Pancreas (tissue), 10 donors: ENCODE measurements at places on chromosomes 6 and 20. TPM values are rescaled to one million over a fixed set of nuclear protein-coding genes. Genes with fewer than 3 reads are reported as not detected.

GRCh38 chr6:145887969-145888368, 73.4 kb upstream of the FBXO30 start:
- no peaks in the 10 kb centered on the region for H3K27me3 ChIP-seq
- H3K27ac ChIP-seq = no peak overlapping the region
- H3K4me1 ChIP-seq = no peaks in the 10 kb centered on the region
- no peak for DNase-seq
- H3K4me3 ChIP-seq = no peak overlapping the region
- H3K36me3 ChIP-seq = no peaks in the 10 kb centered on the region

GRCh38 chr6:5461365-5461764, 200.1 kb downstream of the FARS2 start:
- no peaks in the 10 kb centered on the region for H3K4me1 ChIP-seq
- no peak overlapping the region for H3K27ac ChIP-seq
- no peaks in the 10 kb centered on the region for H3K36me3 ChIP-seq
- no peaks in the 10 kb centered on the region for H3K27me3 ChIP-seq
- no peak for DNase-seq
- H3K4me3 ChIP-seq = no peak overlapping the region

GRCh38 chr6:138882369-138883017, 86.6 kb downstream of the ECT2L start:
- no peaks in the 10 kb centered on the region for H3K4me1 ChIP-seq
- no peak overlapping the region for H3K27ac ChIP-seq
- no peak overlapping the region for H3K4me3 ChIP-seq
- no peaks in the 10 kb centered on the region for H3K36me3 ChIP-seq
- no peaks in the 10 kb centered on the region for H3K27me3 ChIP-seq

DNA sequence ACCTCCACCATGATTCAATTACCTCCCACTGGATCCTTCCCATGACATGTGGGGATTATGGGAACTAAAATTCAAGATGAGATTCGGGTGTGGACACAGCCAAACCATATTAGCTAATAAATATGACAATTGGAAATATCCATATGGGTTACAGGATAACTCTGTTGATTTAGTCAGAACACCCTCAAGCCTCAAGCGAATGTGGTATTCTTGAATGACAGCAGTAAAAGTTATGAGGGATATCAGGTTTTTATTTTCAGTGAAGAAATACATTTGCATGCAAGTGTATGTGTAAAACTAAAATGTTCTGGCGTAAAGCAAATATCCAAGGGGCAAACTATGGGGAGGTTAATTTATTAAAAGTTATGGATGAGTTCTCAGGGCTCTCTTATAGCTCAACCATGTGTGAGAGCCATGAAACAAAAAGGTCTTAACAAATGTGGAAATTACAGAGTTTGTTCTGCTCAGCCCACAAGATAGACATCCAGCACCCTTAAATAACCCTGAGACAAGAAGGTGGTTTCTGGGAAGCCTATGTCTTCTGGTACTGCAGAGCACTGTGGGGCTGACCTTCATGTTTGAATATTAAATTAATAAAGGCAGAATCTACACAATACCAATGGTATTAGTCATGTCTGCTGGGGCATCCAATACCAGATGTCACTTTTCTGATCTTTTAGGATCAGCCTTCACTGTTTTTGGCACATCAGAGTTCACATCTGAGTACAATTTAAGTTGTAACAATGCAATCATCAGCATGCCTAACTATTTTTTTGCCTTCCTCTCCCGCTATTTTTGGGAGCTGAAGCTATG, 370.5 kb upstream of the RSPO3 start:
- no peak overlapping the region for H3K4me3 ChIP-seq
- H3K27ac ChIP-seq = no peak overlapping the region
- H3K27me3 ChIP-seq = no peaks in the 10 kb centered on the region
- H3K4me1 ChIP-seq = no peaks in the 10 kb centered on the region
- DNase-seq = no peak
- no peaks in the 10 kb centered on the region for H3K36me3 ChIP-seq

DNA sequence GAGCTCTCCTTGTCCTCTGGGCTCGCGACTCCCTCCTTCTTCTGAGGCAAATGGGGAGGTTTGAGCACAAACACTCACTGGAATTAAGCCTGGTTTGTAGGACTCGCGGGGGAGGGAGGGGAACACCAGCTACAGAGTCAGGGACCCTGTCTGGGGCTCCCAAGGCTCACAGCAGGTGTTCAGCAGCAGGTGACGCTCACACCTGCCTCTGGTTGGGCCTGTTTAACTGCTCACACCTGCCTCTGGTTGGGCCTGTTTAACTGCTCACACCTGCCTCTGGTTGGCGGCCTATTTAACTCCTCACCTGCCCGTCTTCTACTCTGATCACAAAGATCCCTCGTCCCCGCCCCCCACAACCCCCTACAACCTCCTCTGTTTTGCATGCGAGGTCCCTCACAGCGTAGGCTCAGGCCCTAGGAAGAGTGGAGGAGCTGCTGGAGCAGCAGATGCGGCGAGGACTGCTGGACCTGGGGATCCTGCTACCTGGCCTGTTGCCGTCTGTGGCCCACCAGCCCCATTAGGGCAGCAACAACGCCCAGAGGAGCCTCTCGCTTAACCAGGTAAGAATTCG, 181.9 kb downstream of the ERMARD start:
- H3K36me3 ChIP-seq = no peaks in the 10 kb centered on the region
- peaks cover 20% of the 10 kb centered on the region for H3K4me1 ChIP-seq
- no peaks in the 10 kb centered on the region for H3K27me3 ChIP-seq
- no peak overlapping the region for H3K4me3 ChIP-seq

GRCh38 chr6:3347826-3348225, 89.1 kb downstream of the PSMG4 start:
- no peak for DNase-seq
- peaks cover 22% of the 10 kb centered on the region for H3K4me1 ChIP-seq
- H3K4me3 ChIP-seq = no peak overlapping the region
- no peak overlapping the region for H3K27ac ChIP-seq
- no peaks in the 10 kb centered on the region for H3K27me3 ChIP-seq

DNA sequence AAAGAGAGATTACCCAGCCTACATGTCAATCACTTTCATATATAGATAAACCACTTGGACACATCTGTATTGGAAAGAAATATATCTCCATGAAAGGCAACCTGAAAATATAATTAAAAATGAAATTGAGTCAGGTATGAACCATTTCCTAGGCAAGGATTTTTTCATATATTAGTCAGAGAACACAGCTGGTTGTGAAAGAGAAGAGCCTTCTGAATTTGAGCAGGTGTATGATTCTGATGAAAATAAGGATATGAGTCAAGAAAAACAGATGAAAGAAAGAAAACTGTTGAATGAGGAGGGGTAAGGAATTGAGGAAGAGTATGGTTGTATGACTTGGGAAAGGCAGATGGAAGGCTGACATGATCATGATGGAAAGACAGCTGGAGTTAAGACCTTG, 441.1 kb downstream of the HAO1 start:
- DNase-seq = no peak
- H3K27me3 ChIP-seq = no peaks in the 10 kb centered on the region
- H3K27ac ChIP-seq = no peak overlapping the region
- no peak overlapping the region for H3K4me3 ChIP-seq
- no peaks in the 10 kb centered on the region for H3K36me3 ChIP-seq

- H3K27me3 ChIP-seq = no peaks in the 10 kb centered on the region
- no peaks in the 10 kb centered on the region for H3K4me1 ChIP-seq
These were observed 48.2 kb downstream of the PLG start for GRCh38 chr6:160750276-160750689.

DNA sequence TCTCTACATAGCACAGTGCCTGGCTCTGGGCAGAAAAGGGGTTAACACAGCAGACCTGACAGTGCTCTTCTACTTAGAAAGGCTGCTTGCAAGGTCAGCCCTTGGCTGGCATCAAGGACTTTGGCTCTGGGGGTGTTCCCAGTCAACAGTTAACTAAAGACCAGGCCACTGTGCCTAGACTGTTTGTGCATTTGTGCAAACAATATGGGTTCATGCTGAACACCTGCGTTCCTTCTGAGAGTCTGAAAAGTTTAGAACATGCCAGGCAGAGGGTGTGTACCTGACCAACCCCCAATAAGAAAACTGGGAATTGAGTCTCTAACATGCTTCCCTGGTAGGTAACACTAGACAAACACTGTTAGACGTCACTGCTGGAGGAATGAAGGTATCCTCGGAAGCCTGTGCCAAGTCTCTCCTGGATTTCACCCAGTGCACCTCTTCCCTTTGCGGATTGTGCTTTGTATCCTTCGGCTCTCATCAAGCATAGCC, 110.7 kb downstream of the PDE10A start:
- H3K4me3 ChIP-seq = no peak overlapping the region
- no peaks in the 10 kb centered on the region for H3K36me3 ChIP-seq
- peaks cover 26% of the 10 kb centered on the region for H3K4me1 ChIP-seq
- peak; percentile 66 for DNase-seq

- no peak for DNase-seq
- no peaks in the 10 kb centered on the region for H3K36me3 ChIP-seq
- no peaks in the 10 kb centered on the region for H3K4me1 ChIP-seq
- peak overlapping the region; percentile 44 for H3K27ac ChIP-seq
These were observed 16.6 kb upstream of the TRIM27 start for GRCh38 chr6:28940294-28940857.

- H3K36me3 ChIP-seq = no peaks in the 10 kb centered on the region
- H3K4me3 ChIP-seq = no peak overlapping the region
These were observed 81.2 kb downstream of the NFATC2 start for GRCh38 chr20:51461306-51461705.

The DCDC2 gene
- 20.6 TPM for total RNA-seq

The STMND1 gene
- total RNA-seq = 2.2 TPM

The AKAP12 gene
- 7.8 TPM for total RNA-seq

The CYP39A1 gene
- total RNA-seq = 3.8 TPM

The TINAG gene
- total RNA-seq = not detected

The DSP gene
- total RNA-seq = 129 TPM

The TFB1M gene
- 7.9 TPM for total RNA-seq

The VGLL2 gene
- not detected for total RNA-seq
